GM06990 (cell line): ENCODE measurements at places on chromosomes 5 and 9.

GRCh38 chr5:144467792-144468191 lies 297.1 kb downstream of the KCTD16 start:
- no peak for DNase-seq

- no peak for DNase-seq
Measured at GRCh38 chr5:141935538-141935937, 11.9 kb downstream of the DELE1 start.

DNA sequence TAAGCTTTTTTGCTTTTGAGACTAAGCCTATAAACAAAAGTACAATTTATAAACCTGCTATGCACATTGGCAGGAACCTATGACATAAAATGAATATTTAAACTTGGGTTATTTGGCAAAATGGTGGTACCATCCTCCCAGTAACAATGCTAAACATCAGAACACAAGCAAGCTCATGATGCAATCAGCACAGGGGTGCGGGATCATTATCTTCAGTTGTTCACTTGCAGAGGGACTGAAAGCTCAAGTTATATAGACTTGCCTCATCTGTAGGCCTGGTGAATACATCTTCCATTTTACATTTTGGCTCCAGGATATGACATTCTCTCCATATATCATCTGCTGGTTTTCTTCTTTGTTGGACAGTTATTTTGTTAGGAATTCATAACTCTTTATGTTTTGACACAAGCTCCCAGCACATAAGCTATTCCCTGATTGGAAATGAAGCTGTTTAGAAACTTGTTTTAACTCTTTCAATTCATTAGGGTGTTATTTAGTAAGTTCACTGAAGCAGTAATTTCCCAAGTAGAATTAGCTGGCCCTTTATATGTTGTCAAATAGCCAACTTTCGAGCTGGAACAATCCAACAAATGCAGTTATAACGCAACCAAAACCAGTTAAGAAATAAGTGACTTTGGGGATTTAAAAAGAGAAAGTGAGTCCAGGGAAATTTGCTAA lies 124.7 kb upstream of the LIFR start:
- no peak for DNase-seq

GRCh38 chr9:128556276-128556675 lies 3.9 kb downstream of the SPTAN1 start:
- no peak for DNase-seq

DNA sequence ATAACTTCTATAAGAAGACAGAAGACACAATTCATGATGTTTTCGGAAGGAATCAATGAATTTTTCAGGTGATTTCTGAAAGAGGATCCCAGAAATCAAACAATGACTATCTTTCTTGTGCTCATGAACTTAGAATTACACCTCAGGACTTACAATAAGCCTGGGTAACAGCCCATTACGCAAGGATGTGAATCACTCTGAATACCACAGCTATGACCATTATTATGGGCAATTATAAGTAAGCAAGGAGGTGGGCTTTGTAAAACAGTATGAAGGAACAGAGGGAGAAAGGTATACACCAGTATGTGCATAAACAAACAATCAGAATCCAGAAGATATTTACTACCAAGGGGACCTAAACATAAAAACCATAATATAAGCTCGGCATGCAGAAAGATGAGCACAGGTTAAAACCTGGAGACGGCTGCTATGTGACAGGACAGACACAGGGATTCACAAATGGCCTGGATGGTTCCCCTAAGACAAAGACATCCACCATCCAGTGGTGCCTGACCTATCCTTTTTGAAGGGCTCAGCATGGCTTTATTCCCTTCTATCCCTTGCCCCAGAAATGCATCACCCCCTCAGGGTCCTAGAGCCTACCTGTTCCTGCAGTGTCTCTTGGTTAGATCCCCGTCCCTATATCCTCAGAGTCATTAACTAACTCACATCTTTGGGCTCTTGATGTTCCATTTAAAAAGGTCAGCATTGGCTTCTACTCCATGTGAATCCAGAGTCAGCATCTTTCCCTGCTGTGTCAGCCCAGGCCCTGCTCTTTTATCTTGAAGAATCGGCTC lies 21.8 kb upstream of the PPP2CA start:
- no peak for DNase-seq

GRCh38 chr5:151896031-151896691 lies 28.5 kb downstream of the GLRA1 start:
- DNase-seq: no peak

GRCh38 chr5:155049569-155050383 lies 36.2 kb downstream of the KIF4B start:
- no peak for DNase-seq

DNA sequence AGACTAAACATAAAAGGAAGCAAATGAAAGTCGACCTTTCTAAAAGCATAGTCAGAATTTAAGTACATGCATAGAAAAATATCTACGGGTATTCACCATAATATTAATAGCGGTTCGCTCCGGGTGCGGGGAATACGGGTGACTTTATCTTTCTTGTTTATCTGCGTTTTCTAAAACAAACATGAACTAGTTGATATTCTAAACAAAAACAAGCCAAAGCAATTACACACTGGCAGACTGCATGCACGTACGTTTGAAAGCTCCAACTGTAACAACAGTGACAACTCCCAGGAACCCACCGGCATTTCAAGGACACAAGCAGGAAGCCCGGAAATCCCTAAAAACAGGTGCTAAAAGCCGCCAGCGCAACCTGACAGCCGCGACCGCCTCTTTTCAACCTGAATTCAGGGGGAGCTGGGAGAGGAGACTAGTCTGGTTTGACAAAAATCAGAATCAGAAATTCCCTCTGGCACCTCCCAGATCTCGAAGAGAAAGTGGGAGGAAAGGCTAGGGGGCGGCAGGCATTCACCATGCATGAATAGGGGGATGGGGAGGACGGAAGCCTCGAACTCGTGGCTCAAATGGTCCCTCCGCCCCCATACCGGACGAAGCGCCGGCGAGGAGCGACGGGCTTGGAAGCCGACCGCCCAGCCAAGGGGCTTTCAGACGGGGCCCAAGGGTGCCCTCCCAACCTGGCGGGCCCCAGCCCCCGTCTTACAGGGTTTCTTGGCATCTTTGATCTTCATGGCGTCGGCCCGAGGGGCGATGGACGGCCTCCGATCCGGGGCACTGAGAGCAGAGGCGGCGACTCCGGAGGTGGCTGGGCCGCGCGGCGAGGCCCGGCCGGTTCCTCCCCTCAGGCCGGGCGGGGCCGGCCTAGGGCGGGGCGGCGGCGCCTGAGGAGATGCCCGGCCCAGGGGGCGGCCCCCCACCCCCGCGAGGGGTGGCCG lies at the start of gene PANK3:
PANK3 (minus strand) TSS at position 831 of the 950 bp plus-strand sequence; CDS start at position 746, 85 bp downstream.
- DNase-seq: no peak

- no peak for DNase-seq
Measured at GRCh38 chr5:39578887-39579497, 154.2 kb upstream of the DAB2 start.

DNA sequence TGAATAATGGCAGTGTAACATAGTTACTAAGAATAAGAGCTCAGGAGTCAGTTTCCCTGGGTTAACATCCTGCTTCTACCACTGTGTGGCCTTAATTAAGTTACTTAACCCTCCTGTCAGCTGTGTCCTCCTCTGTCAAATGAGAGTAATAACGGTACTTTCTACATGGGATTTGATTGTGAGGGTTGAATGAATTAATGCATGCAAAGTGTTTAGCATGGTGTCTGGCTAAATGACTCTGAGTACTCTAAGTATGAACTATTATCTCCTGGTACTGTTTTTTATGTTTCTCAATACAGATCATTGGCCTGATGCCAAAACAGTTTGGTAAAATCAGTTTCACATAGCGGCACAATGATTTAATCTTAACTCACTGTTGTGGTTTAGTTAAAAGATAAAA lies 19.6 kb downstream of the ZNF131 start:
- no peak for DNase-seq

DNA sequence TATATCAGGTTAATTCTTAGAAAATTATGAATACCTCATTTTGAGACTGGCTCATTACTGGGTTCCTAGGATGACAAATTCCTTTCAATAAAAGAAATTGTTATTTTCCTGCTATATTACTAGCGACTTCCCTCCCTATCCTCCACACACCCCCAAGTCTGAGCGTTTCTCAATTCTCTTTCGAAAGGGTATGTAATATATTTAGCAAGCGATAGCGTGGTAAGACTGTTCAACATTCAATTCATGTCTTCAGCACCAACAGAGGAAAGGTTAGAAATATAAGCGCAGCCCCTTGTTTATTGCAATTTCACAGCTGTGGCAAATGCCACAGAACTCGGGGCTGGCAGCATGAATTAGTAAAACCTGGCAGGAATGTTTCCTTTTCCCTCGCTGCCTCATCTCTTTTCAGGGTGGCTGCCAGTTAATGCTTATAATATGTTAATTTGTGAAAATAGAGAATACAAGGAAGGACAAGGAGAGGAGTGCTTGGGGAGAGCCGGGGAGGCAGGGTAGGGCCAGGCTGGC lies 152.7 kb upstream of the TBCA start:
- DNase-seq: no peak
